ENCODE measurements at places on chromosomes 13 and 19. TPM values are rescaled to one million over a fixed set of nuclear protein-coding genes. Genes with fewer than 3 reads are reported as not detected.

Gene KLHL26
- 11.8 TPM for total RNA-seq

Gene VSIG10L
- total RNA-seq: 2.1 TPM

Gene IZUMO4
- total RNA-seq: 6.8 TPM

Gene OSCAR
- total RNA-seq: 59.5 TPM

Gene C1QTNF9B
- total RNA-seq: not detected

Gene CILP2
- 0.41 TPM for total RNA-seq

- no peak overlapping the region for H3K27ac ChIP-seq
- H3K27me3 ChIP-seq: no peaks in the 10 kb centered on the region
- H3K4me1 ChIP-seq: no peaks in the 10 kb centered on the region
- H3K4me3 ChIP-seq: no peak overlapping the region
- DNase-seq: no peak
- H3K36me3 ChIP-seq: no peaks in the 10 kb centered on the region
Measured at GRCh38 chr13:35530147-35530546, 53.7 kb upstream of the MAB21L1 start.

GRCh38 chr13:52707375-52707774 lies 32.2 kb downstream of the CNMD start:
- no peak overlapping the region for H3K27ac ChIP-seq
- DNase-seq: no peak
- no peaks in the 10 kb centered on the region for H3K36me3 ChIP-seq
- no peaks in the 10 kb centered on the region for H3K4me1 ChIP-seq
- H3K27me3 ChIP-seq: no peaks in the 10 kb centered on the region
- H3K4me3 ChIP-seq: no peak overlapping the region

DNA sequence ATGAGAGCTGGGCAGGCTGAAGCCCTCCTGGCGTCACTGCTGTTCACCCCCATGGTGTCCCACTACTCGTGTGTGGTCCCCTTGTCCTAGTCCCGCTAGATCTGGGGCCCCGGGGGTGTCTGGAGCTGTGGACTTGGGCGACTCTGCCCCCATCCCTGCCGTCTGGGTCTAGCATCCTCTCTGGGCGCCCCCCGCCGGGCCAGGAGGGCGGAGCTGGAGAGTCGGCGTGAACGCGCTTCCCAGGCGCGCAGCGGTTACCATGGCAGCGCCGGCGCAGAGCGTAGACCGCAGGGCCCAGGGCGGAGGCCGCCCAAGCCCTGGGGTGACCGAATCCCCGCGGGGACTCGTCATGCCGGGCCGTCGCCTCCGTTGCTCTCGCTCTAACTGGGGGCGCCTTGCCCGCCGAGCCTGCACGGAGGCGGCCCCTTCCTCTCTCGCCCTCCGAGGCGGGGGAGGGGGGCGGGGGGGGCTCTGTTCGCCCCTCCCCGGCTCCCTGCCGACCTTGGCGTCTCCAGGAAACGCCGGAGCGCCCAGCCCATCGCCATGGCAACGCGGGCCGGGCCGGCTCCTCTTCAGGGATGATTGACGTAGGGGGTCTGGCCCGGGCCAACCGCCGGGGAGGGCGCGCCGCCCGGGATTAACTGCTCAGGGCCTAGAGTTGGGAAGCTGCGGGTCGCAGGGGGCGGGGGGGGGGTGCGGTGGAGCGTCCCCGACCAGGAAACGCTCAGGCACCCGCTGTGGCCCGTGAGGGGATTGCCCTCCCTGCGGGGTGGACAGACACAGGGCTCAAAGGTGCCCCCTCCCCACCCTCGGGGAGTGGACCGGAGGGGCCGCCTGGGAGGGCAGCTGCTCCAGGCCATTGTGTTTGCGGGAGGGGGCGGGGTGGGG lies 8.9 kb downstream of the ISYNA1 start:
- no peaks in the 10 kb centered on the region for H3K36me3 ChIP-seq
- no peaks in the 10 kb centered on the region for H3K27me3 ChIP-seq
- H3K4me3 ChIP-seq: peak overlapping the region; percentile 44
- peak; percentile 84 for DNase-seq
- peak overlapping the region; percentile 63 for H3K27ac ChIP-seq

- no peaks in the 10 kb centered on the region for H3K36me3 ChIP-seq
- no peak overlapping the region for H3K4me3 ChIP-seq
- DNase-seq: no peak
- no peak overlapping the region for H3K27ac ChIP-seq
- H3K27me3 ChIP-seq: no peaks in the 10 kb centered on the region
Measured at GRCh38 chr13:84130495-84131114, 248.3 kb upstream of the SLITRK1 start.

DNA sequence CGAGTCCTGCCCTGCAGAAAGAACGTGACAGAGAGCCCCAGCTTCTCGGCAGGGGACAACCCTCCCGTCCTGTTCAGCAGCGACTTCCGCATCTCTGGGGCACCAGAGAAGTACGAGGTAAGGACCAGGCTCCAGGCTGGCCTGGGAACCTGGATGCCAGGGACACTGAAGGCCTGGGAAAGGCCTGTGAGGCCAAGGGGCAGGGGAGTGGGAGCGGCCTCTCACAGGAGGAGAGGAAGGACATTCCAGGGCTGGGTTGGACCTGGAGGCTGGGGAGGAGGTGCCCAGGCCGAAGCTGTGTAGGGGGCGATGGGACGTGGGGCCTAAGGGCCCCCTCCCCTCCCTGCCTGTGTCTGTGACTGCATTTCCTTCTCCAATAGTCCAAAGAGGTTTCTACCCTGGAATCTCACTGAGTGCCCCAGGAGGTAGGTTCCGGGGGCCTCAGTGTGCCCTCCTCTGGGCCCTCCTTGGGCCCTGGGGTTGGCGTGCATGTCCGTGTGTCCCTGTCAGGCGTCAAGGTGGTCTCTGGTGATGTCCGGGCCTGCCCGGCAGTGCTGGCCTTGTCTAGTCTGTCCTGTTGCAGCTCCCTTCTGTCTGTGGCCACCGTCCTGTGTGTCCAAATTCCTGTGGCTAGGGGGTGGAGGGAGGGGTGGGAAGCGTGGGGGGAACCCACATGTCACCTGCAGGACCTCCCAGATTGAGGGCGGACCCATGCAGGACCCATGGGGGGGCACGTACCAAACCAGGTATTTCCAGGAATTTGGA lies 16.9 kb upstream of the CD22 start:
- no peaks in the 10 kb centered on the region for H3K4me1 ChIP-seq
- no peak for DNase-seq
- H3K36me3 ChIP-seq: no peaks in the 10 kb centered on the region

GRCh38 chr19:35222373-35223015 lies 6.0 kb downstream of the FAM187B start:
- H3K4me1 ChIP-seq: peaks cover 12% of the 10 kb centered on the region
- no peak overlapping the region for H3K27ac ChIP-seq
- peak; percentile 53 for DNase-seq
- H3K36me3 ChIP-seq: no peaks in the 10 kb centered on the region

GRCh38 chr13:37070956-37071355 lies 11.5 kb upstream of the SUPT20H start:
- H3K27ac ChIP-seq: no peak overlapping the region
- H3K4me1 ChIP-seq: no peaks in the 10 kb centered on the region
- DNase-seq: no peak
- H3K27me3 ChIP-seq: no peaks in the 10 kb centered on the region
- H3K4me3 ChIP-seq: no peak overlapping the region

DNA sequence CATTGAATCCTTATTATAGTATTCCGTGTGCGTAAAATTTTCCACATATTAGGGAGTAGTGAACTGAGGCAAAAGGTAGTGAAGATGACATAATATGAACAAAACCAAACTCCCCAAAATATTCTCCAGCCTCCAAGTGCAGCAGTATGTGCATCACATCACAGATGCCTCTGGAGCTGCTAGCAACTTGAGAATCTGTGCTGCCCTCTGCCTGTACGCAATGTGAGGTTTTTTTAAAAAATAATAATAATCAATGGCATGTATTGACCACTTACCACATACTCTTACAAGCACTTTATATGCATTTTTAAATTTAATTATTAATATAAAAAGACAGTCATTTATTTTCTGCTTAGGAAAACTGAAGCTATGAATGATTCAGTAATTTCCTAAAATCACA lies 583.0 kb upstream of the SPRY2 start:
- H3K27me3 ChIP-seq: no peaks in the 10 kb centered on the region
- no peak for DNase-seq
- no peak overlapping the region for H3K4me3 ChIP-seq
- no peaks in the 10 kb centered on the region for H3K4me1 ChIP-seq
- no peak overlapping the region for H3K27ac ChIP-seq

DNA sequence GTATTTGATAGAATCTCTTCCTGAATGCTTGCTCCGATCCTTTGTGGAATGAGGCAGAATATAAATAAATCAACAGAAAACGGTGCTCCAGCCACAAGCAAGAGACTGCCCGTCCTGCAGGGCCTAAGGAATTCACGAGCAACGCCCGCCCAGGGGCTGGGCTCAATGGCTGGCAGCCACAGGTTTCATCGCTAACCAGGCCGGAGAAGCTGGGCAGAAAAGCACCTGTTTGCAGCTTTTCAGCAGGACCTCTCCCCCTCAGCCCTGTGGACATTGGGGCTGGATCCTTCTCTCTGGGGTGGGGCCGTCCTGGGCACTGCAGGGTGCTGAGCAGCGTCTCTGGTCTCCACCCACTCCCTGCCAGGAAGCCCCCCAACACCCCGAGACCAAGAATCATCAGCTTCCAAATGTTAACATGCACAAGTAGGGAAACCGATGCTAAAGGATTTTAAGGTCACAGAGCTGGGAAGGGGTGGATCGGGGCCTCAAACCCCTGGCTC lies 102.5 kb downstream of the GADD45B start:
- H3K4me3 ChIP-seq: peak overlapping the region; percentile 41
- peak; percentile 71 for DNase-seq
- H3K27me3 ChIP-seq: no peaks in the 10 kb centered on the region
